ENCODE measurements at places on chromosomes 3 and 15.

- DNase-seq = no peak
These were observed 59.2 kb downstream of the EXOG start for GRCh38 chr3:38555149-38555840.

GRCh38 chr15:72800833-72801481, 17.4 kb upstream of the ADPGK start:
- no peak for DNase-seq

GRCh38 chr3:141401573-141402475, 33.5 kb downstream of the ZBTB38 start:
- no peak for DNase-seq

GRCh38 chr3:45774581-45775521, 21.5 kb downstream of the SLC6A20 start:
- DNase-seq = no peak

GRCh38 chr3:23325466-23326065, 122.4 kb downstream of the UBE2E2 start:
- DNase-seq = no peak

GRCh38 chr15:43775411-43775965, 1.3 kb downstream of the ELL3 start:
- no peak for DNase-seq

DNA sequence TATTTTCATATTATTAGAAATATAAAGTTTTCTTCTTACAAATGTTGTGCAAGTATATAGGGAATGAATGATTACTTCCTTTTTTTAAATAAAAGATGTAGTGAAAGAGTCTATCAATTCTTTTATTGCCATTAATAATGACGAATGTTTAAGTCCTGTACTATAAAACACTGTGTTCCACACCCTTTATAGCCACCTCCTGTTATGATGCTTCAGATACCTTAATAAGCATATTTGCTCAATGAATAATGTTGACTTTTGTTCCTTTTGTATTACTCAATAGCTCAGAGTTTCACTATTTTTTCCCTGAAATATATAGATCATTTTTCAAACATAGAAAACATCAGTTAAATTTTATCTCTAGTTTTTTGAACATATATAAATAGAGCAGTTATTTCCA, 378.2 kb upstream of the THBS1 start:
- DNase-seq = no peak

GRCh38 chr3:134066651-134067530, 37.2 kb upstream of the SLCO2A1 start:
- DNase-seq = no peak

DNA sequence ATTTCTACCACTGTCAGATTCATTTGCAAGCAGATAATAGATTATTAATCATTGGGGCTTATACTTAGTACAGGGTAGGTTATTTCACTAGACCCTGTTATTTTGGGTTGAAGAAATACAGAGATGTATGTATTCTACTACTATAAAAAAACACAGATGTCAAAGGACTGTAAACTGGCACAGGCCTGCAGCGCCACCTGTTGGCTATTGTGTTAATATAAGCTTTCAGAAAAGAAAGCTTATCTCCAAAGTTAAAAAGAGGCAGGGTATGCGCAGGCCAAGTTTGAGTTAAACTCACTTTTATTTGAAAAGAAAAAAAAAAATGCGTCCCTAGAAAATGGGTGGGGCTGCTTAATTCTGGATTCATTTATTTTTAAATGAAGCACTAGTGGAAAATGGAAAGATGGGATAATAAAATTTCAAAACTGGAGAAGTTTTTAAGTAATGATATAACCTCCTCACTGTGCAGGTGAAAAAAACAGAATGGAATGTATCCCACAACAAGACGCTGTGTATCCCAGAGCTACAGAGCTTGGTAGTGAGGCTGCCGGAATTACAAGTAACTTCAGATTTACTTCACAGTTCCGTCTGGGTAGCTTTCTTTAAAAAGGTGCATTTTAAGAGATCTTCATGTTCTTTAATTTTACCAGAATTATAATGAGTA, 407.2 kb upstream of the TGFBR2 start:
- DNase-seq = peak; percentile 44

DNA sequence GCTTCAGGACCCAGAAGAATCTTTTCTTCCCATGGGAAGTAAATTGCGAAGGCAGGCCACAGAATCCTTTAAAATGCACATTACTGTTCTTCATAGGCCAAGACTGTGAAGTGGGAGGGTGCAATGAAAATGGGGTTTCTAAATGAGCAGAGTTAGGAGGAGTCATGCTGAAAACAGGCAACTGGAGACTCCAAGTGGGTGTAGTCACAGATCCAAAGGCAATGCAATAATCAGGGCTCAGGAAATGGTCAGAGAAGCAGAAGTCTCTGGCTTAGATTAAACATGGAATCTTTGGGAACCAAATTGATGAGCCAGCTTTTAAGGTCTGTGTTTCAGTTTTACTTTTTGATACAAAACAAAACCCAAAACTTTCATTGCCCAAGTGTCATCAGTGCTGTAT, 37.6 kb downstream of the HHLA2 start:
- DNase-seq = no peak

GRCh38 chr3:168730073-168730472, 634.3 kb upstream of the GOLIM4 start:
- no peak for DNase-seq
